ENCODE measurements at places on chromosomes 3 and 15.

DNA sequence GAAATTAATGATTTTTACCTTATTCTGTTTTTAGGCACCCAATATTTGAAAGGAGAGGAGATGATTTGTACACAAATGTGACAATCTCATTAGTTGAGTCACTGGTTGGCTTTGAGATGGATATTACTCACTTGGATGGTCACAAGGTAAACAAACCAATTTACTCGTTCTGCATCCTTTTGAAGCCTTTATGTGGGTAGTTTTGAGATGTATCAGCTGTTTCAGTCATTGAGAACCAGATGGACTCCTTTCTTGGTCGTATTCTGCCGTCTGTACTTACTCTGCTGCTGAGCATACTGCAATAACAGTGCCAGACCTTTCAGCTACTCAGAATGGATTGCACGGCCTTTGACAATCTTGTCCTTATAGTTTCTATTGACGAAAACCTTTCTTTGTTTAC is 13.3 kb downstream of the DNAJB11 start:
- no peak for DNase-seq

DNA sequence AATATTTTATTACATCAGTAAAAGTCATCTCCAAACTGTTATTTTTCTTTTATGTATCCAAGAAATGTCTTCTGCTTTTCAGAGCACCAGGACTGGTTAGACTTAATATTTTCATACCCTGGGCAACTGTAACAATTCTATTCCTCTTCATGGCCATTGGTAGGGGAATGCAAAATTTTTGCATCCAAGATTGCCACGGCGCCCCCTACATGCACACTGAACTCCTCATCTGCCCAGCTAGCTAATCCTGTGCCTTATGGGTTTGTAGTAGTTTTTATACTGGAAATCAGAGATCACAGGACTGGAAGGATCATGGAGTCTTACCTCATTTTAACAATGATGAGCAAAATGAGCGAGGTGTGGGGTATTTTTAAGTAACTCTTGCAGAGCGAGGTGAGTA is 74.2 kb downstream of the CRTC3 start:
- no peak for DNase-seq

GRCh38 chr3:155504682-155505081 is 211.2 kb upstream of the STRIT1 start:
- no peak for DNase-seq

DNA sequence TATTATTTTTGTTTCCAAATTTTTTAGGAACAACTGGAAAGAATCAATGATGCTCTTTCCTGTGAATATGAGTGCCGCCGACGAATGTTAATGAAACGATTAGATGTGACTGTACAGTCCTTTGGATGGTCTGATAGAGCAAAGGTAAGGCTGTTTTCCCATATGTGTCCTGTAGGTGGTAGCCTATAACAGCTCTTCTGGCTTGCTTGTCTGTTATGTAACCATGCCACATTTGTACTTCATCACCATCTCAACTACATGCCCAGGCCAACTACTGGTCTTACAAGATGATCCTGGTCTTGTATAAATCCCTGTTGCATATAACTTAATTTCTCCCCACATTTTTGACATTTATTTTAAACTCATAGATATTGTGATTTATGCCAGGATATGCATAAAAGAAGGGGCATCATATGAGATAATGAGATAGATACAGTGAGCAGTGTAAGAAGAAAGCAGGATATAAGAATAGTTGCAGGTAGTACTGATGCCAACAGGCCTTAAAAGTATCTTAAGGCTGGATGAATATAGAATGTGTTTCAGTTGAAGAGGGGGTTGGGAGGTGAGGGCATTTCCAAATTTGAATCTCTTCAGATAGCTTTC is 20.3 kb downstream of the FAM98B start:
- peak; percentile 33 for DNase-seq

GRCh38 chr3:111811811-111812210 is 47.3 kb upstream of the PHLDB2 start:
- no peak for DNase-seq

- DNase-seq: no peak
These were observed 75.0 kb upstream of the EPHB3 start for GRCh38 chr3:184486614-184487013.
